ENCODE measurements at places on chromosomes 6 and 20. TPM values are rescaled to one million over a fixed set of nuclear protein-coding genes. Genes with fewer than 3 reads are reported as not detected.

Gene FAM83C
- 39.1 TPM for total RNA-seq

Gene TGM3
- 1,379 TPM for total RNA-seq

Gene BTBD9
- 13.4 TPM for total RNA-seq

Gene PRR18
- 0.04 TPM for total RNA-seq

Gene TNFRSF6B
- total RNA-seq, result 4.5 TPM

Gene ATP9A
- total RNA-seq, result 29.3 TPM

Gene SLC22A7
- total RNA-seq, result not detected

Gene LRP11
- total RNA-seq, result 41.8 TPM

Gene RHAG
- not detected for total RNA-seq

Gene SLC22A2
- total RNA-seq, result not detected

GRCh38 chr6:51932956-51933355, 154.5 kb downstream of the PKHD1 start:
- ATAC-seq, result no peak

GRCh38 chr6:36383606-36384005, 3.9 kb downstream of the ETV7 start:
- peak; percentile 17 for ATAC-seq

GRCh38 chr6:42367353-42368011, 84.2 kb downstream of the TRERF1 start:
- peak; percentile 8 for ATAC-seq

DNA sequence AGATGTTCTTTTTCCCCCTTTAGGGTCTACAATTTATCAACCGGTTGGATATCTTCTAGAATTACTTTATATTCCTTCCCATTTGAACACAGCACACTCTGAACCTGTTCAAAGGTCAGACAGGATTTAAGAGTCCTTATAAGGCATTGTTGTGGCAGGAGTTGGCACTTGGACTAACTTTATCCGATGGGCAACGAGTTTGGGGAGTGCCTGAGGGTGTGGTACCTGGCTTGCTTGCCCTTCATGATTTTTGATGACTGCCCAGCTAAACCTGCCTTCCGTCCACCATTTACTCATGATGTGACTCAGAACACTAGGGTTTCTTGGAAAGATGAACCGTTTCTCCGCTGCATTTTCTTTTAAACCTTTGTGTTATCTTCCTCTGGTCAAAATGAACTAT, 285.2 kb downstream of the FOXC1 start:
- ATAC-seq, result peak; percentile 94

- ATAC-seq, result no peak
Observed at GRCh38 chr6:81204731-81205130, 547.8 kb downstream of the TENT5A start.

GRCh38 chr6:157559201-157559756, 178.3 kb downstream of the ZDHHC14 start:
- ATAC-seq, result no peak

DNA sequence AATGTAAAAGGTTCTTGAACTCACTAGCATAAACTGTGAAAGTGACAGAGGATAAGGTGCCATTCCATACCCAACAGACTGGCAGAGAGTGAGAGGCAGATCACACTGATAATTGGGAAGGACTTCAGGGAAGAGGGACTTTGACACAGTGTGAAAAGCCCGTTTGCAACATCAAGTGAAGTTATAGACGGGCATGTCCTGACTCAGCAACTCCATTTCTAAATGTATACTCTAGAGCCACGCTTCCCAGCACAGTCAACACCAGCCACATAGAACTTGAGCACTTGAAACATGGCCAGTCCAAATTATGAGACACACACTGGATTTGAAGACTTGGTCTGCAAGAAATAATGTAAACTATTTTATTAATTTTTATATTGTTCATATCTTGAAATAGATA, 45.9 kb upstream of the XRN2 start:
- no peak for ATAC-seq

GRCh38 chr20:62494980-62495748, 19.4 kb upstream of the GATA5 start:
- no peak for ATAC-seq

DNA sequence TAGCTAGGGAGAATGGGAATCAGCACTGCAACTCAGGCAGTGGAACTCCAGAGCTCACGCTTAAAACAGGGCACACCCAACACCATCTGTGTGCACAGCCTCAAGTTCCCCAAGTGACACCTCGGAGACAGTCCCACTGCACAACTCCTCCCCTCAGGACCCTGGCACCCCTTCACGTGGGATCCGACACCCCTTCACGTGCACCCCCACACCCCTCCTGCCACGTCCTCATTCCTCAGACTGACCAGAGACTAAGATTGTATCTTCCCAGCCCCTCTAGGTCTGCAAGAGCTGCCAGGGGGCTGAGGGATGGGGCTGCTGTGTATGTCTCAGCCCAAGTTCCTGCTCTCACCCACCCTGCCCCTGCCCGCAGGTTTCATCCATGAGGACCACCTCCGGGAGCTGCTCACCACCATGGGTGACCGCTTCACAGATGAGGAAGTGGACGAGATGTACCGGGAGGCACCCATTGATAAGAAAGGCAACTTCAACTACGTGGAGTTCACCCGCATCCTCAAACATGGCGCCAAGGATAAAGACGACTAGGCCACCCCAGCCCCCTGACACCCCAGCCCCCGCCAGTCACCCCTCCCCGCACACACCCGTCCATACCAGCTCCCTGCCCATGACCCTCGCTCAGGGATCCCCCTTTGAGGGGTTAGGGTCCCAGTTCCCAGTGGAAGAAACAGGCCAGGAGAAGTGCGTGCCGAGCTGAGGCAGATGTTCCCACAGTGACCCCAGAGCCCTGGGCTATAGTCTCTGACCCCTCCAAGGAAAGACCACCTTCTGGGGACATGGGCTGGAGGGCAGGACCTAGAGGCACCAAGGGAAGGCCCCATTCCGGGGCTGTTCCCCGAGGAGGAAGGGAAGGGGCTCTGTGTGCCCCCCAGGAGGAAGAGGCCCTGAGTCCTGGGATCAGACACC, 7.6 kb downstream of the MYL9 start:
- no peak for ATAC-seq

DNA sequence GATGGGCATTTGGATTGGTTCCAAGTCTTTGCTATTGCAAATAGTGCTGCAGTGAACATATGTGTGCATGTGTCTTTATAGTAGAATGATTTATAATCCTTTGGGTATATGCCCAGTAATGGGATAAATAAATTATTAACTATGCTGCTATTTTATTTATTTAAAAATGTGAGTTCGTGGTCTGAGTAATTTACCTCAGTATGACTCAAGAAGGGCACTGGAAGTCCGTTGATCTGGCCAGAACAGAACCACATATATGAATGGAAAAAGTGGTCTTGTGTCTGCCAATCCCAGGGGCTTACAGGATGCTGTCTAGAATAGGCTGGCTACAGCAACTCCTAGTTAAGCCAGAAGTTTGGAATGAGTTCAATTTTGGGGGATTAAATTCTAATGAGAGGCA, 27.6 kb upstream of the HLA-C start:
- no peak for ATAC-seq

DNA sequence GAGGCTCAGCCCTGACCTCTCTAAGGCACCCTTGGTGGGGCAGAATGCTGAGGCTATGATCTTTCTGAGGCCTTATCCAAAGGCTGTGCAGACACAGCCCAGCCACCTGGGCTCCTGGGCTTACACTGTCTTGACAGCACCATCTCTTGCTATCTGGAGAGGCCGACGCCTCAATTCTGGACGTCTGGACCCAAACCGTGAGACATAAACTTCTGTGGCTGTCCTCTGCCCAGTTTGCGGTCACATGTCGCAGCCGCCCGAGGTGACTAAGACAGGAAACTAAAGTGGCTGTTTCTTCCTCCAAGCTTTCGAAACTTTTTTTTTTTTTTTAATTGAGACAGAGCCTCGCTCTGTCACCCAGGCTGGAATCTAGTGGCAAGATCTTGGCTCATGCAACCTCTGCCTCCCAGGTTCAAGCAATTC, 49.3 kb downstream of the PRR18 start:
- ATAC-seq, result no peak

GRCh38 chr6:54010340-54011276, 100.6 kb upstream of the MLIP start:
- ATAC-seq, result no peak

Data from esophagus mucosa (tissue), 1 donor.